ENCODE measurements at places on chromosomes 6 and 20.

DNA sequence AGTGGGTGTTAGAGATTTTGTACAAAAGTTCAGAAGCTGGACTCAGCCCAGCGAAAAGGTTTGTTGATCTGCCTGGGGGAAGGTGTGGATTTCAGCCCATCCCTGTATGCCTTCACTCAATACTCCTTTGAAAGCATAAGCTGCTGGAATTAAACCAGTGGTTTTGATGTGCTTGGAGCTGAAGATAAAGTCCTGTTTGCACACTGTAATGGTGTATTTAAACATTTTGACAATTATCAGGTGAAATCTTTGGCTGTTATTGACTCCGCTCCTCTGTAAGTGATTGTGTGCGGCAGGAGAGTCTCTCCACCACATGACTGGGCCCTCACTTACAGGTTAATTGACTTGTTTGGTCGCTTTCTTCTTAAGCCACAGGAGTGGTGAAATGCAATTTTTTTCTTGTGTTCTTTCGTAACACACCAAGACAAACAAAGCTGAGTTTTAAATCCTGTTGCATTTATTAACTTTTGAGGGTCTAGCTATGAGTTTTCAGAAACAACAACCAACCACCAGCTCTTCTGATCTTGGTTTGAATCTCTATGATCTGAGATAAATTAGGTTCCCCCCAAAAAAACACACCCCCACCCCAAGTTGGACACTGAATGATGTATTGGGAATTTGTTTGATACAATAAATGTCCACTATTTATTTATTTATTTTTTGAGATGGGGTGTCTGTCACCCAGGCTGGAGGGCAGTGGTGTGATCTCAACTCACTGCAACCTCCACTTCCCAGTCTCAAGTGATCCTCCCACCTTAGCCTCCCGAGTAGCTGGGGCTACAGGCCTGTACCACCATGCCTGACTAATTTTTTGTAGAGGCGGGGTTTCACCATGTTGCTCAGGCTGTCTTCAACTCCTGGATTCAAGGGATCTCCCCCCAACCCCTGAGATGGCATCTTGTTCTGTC lies 46.3 kb upstream of the NCOA3 start:
- no peaks in the 10 kb centered on the region for H3K27me3 ChIP-seq
- H3K36me3 ChIP-seq, result no peaks in the 10 kb centered on the region
- H3K4me1 ChIP-seq, result peaks cover 15% of the 10 kb centered on the region
- H3K27ac ChIP-seq, result no peak overlapping the region
- no peak overlapping the region for H3K4me3 ChIP-seq

GRCh38 chr6:1614448-1615150 lies 4.9 kb downstream of the FOXC1 start:
- no peaks in the 10 kb centered on the region for H3K4me1 ChIP-seq
- DNase-seq, result no peak
- H3K36me3 ChIP-seq, result no peaks in the 10 kb centered on the region

GRCh38 chr6:4804095-4804494 lies 27.9 kb downstream of the CDYL start:
- no peak overlapping the region for H3K27ac ChIP-seq
- H3K27me3 ChIP-seq, result no peaks in the 10 kb centered on the region
- H3K4me1 ChIP-seq, result peaks cover 23% of the 10 kb centered on the region
- no peaks in the 10 kb centered on the region for H3K36me3 ChIP-seq
- DNase-seq, result no peak
- no peak overlapping the region for H3K4me3 ChIP-seq

GRCh38 chr6:69795469-69796072 lies 1.2 kb downstream of the LMBRD1 start:
- H3K27me3 ChIP-seq, result no peaks in the 10 kb centered on the region
- peak overlapping the region; percentile 94 for H3K27ac ChIP-seq
- H3K36me3 ChIP-seq, result no peaks in the 10 kb centered on the region
- H3K4me3 ChIP-seq, result peak overlapping the region; percentile 86
- peak; percentile 21 for DNase-seq

- peak overlapping the region; percentile 73 for H3K27ac ChIP-seq
- peak; percentile 82 for DNase-seq
- peaks cover 30% of the 10 kb centered on the region for H3K4me1 ChIP-seq
- no peaks in the 10 kb centered on the region for H3K27me3 ChIP-seq
- peak overlapping the region; percentile 70 for H3K4me3 ChIP-seq
- H3K36me3 ChIP-seq, result no peaks in the 10 kb centered on the region
Measured at GRCh38 chr6:16759646-16760515, 1.4 kb downstream of the ATXN1 start.

DNA sequence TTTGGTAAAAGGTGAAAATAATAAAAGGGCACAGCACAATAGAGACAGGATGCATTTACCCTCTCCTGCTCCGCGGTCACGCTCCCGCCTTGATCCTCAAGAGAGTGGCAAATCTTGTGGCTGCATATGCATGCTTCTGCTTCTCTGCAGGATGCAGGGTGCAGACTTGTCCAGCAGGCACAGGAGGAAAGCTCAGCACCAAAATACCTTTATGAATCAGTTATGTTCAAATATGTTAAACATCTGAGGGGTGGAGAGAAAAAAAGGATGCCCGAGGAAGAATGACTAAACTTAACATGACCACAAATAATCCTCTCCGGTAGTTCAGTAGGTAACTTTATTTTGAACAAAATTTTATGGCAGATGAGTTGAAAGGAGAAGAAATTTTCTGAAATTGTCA lies 366.1 kb upstream of the SOX4 start:
- H3K27me3 ChIP-seq, result no peaks in the 10 kb centered on the region
- no peak overlapping the region for H3K4me3 ChIP-seq
- H3K27ac ChIP-seq, result no peak overlapping the region
- no peaks in the 10 kb centered on the region for H3K36me3 ChIP-seq
- no peaks in the 10 kb centered on the region for H3K4me1 ChIP-seq
- DNase-seq, result no peak

GRCh38 chr20:13101706-13102105 lies 92.9 kb downstream of the SPTLC3 start:
- no peak overlapping the region for H3K4me3 ChIP-seq
- H3K4me1 ChIP-seq, result no peaks in the 10 kb centered on the region
- no peak for DNase-seq

DNA sequence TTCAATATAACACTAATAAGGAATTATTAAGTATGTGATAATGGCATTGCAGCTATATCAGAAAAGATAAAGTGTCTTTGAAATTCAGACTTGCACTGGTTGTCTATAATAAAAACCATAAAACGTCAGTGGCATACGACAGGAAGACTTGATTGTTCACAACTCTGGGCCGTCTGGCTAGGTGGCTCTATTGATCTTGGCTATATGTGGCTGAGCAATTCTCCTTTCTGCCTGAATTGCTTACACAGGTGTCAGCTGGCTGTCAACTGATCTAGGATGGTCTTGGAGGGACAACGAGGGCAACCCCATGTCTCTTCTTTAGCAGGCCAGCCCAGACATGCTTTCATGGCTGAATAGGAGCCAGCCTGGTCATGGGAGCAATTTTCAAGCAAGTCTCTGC lies 359.1 kb downstream of the QKI start:
- no peaks in the 10 kb centered on the region for H3K27me3 ChIP-seq
- no peak for DNase-seq
- H3K4me3 ChIP-seq, result no peak overlapping the region
- H3K36me3 ChIP-seq, result no peaks in the 10 kb centered on the region
- H3K4me1 ChIP-seq, result no peaks in the 10 kb centered on the region
- H3K27ac ChIP-seq, result no peak overlapping the region

GRCh38 chr20:62792182-62792939 lies 3.9 kb upstream of the MRGBP start:
- H3K27me3 ChIP-seq, result peaks cover 35% of the 10 kb centered on the region
- H3K4me1 ChIP-seq, result peaks cover 11% of the 10 kb centered on the region
- no peak for DNase-seq
- no peak overlapping the region for H3K4me3 ChIP-seq
- H3K36me3 ChIP-seq, result no peaks in the 10 kb centered on the region

DNA sequence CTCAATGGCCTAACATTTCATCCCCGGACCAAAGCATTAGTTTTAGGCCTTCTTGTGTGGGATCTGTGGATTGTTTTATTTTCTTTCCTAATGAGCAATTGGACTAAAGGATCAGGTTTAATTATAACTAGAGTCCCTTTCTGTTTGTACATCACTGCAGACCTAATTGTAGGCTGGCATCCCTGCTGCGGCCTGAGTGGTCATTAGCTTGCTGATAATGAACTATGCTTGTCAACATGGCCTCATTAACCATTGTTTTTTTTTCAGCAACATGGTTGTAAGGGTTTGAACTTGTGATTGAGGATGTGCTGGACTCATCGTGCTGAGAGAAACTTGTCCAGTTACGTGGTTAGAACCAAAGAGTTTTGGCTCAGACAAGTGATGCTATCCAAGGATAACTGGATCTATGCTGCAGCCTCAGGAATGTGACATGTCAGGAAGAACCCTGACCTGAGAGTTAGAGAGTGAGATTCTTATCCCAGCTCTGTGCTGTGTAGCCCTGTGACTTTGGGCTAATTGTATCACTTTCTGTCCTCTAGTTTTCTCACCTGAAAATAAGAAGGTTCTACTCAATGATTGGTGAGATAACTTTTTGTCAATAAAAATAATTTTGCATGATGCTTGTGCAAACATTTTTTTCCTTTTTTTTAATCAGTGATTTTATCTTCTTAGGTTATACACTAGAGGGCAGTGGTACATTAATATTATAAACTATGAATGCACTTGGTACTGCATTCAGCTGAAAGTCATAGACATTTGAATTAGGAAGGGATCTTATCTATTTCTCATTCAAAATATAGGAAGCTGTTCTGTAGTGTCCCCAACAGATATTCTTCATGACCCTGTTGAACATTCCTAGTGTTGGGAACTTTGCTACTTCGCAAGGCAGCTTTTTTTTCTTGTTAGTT lies 140.9 kb downstream of the RNF144B start:
- H3K36me3 ChIP-seq, result no peaks in the 10 kb centered on the region
- H3K4me1 ChIP-seq, result no peaks in the 10 kb centered on the region
- H3K27me3 ChIP-seq, result no peaks in the 10 kb centered on the region
- no peak overlapping the region for H3K27ac ChIP-seq

GRCh38 chr20:57996465-57996864 lies 232.0 kb downstream of the ANKRD60 start:
- no peak for DNase-seq
- H3K27ac ChIP-seq, result no peak overlapping the region
- H3K27me3 ChIP-seq, result peaks cover 97% of the 10 kb centered on the region
- H3K4me3 ChIP-seq, result no peak overlapping the region

GRCh38 chr6:130680116-130680515 lies 147.1 kb upstream of the SMLR1 start:
- H3K4me1 ChIP-seq, result no peaks in the 10 kb centered on the region
- H3K36me3 ChIP-seq, result no peaks in the 10 kb centered on the region
- DNase-seq, result no peak
- H3K4me3 ChIP-seq, result no peak overlapping the region

DNA sequence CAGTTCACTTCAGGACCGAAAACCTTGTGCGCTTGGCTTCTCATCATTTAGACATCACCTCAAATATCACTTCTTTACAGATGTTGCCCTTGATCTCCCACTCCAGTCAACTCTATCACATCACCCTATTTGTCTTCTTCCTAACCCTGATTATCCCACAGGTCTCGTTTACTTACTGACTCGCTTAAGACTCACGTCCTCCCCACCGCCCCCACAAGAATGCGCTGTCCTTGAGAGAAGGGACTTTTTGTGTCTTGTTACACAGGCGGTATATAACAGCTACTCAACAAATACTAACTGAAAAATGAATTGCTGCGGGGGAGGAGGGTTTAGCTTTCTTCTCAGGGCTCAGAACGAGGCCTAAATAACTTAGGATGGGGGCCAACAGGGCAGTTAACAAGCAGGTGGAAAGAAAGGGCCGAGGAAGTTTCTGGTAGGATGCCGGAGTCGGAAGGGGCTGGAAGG lies 527 bp downstream of the TOMM34 start:
- H3K4me1 ChIP-seq, result peaks cover 26% of the 10 kb centered on the region
- peak; percentile 56 for DNase-seq
- peak overlapping the region; percentile 89 for H3K4me3 ChIP-seq
- no peaks in the 10 kb centered on the region for H3K36me3 ChIP-seq
- peak overlapping the region; percentile 32 for H3K27ac ChIP-seq

Measured in MM.1S (cell line).